ENCODE measurements at places on chromosomes 6 and 20. TPM values are rescaled to one million over a fixed set of nuclear protein-coding genes. Genes with fewer than 3 reads are reported as not detected.

Gene ENPP1
- polyA plus RNA-seq = 22.5 TPM

DNA sequence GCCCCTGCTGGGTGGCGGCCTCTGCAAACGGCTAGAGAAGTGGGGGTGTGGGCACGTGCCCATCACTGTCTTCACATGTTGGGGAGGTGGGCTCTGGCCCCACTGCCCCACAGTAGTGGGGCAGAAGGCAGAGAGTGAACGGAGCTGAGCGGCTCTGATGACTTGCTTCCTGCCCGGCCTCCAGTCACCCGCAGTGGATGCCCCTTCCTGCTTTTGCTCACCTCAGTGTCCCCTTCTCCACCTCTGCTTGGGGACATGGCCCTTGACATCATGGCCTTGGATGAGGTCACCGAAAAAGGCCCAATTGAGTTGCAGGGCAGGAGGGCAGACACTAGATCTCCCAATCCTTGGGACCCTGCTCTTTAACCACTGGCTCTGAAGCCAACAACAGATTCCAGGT lies 40.1 kb downstream of the KCNK5 start:
- no peak for DNase-seq

GRCh38 chr6:124982669-124983068 lies 20.4 kb downstream of the RNF217 start:
- no peak for DNase-seq

DNA sequence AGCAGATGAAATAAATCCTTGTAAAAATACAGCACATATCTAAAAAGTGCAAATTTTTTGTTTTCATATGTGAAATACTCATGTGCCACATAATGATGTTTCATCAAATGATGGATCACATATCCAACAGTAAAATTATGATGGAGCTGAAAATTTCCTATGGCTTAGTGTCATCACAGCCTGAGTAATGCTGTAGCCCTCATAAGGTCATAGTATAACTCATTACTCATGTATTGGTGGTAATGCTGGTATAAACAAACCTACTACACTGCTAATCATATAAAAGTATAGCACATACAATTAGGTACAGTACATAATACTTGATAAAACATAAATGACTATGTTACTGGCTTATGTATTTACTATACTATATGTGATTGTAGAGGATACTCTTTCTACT lies 12.9 kb downstream of the TSPYL1 start:
- no peak for DNase-seq

GRCh38 chr20:38770546-38770945 lies 22.3 kb downstream of the ACTR5 start:
- no peak for DNase-seq

Gene TRIM31
- not detected for polyA plus RNA-seq

Gene PLA2G7
- polyA plus RNA-seq = not detected

DNA sequence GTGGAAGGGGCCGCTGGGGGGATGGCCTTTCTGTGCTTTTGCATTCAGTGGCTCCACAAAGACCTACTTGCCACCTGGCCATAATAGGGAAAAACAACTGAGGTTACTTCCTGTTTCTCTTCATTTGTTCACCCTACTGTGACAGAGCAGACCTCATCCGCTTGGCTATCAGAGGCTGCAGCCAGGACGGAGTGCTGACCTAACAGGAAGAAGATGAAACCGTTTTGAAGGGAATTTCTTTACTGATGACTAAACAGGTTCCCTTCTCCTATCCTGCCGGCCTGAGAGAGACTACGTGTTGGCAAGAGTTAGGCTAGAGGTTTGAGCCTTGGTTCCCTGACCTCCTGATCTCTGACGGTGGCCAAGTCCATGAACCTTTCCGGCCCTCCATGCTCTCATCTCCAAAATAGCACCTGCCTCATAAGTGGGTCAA lies 21.3 kb downstream of the PRR18 start:
- DNase-seq = no peak

GRCh38 chr6:71533939-71534379 lies 245.3 kb downstream of the OGFRL1 start:
- no peak for DNase-seq
